ENCODE measurements at places on chromosomes 5 and 9.
A peak's percentile ranks its signal among the peaks of the same experiment; 100 is the strongest.

- DNase-seq = no peak
Observed at GRCh38 chr9:110030632-110031031, 177.3 kb downstream of the C9orf152 start.

GRCh38 chr9:115593587-115594091, 475.7 kb upstream of the TNC start:
- peak; percentile 43 for DNase-seq

- no peak for DNase-seq
Observed at GRCh38 chr9:104905931-104906330, 22.0 kb downstream of the ABCA1 start.

GRCh38 chr5:120866997-120867396, 402.9 kb downstream of the PRR16 start:
- no peak for DNase-seq

DNA sequence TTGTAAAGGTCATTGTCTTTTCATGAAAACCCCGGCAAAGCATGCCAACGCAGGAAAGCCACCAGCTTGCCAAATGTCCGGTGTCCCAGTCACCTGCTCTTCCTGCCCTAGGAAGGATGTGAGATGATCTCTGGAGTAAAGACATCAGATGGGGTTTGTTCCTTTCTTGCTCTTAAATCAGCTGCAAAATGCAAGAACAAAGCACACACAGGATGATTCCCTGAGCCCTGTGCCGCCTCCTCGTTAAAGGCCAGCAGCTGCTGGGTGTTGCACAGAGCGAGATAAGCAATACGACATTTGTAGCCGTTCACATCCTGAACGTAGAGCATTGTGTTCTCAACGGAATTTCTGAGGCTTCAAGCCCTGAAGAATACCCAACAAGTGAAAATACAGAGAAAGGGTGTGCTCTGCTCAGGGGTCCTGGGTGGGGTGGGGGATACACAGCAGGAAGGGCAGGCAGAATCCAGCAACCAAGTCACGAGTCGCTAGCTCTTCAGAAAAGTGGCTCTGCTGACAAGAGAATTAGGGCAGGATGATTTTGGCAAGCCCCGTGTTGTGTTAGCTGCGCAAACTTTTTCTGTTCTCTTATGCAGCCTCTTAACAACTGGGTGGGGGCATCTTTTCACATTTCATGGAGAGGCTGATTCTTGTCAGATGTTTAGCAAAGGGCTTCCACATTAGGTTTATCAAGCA, 229.2 kb upstream of the MAP3K1 start:
- DNase-seq = no peak

DNA sequence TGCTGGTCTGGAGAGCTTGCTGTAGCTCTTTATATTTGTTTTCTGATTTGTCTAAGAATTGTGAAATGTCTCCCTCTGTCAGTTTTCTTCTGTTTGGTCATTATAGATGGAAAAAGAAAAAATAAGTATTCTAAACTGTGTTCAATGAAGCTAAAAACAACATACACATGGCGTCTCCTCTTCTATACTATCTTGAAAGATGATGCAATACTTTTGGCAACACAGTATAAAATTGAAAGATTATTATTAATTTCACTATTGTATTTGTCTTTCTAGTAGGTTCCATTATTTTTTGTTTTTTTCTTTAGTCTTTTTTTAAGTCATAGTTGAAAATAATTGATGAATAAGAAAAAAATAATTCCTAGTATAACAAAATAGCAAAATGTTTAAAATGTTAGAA, 22.5 kb downstream of the CCDC192 start:
- no peak for DNase-seq

- DNase-seq = no peak
Observed at GRCh38 chr9:126463426-126463825, 136.8 kb downstream of the MVB12B start.

DNA sequence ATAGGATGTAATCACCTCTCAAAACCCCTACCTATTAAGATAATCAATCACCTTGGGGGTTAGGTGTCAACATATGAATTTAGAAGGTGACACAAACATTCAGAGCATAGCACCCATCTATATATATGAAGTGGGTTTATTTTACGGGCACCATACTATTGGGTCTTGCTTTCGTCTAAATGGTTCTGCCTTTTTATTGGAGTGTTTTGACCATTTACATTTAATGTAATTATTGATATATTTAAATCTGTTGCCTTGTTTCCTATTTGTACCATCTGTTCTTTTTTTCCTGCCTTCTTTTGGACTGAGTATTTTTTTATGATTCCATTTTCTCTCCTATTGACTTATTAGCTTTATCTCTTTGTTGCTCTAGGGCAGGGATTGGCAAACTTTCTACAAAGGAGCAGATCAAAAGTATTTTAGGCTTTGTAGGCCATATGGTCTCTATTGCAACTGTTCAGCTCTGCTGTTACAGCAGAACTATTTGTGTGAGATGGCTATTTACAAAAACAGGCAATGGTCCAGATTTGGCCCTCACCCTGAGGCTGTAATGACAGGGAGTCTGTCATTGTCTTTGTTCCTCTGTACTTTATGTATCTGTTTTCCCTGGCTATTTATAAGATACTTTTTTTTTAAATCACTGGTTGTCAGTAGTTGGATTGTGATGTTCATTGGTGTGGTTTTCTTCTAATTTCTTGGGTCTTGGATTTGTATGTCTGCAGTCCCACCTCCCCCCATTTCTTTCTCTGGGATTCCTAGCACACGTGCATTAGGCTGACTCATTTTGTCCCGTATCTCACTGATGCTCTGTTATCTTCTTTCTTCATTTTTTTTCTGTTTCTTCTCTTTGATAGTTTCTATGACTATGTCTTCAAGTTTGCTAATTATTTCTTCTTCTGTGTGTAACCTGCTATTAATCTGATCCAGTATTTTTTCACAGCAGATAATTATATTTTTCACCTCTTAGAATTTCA, 127.1 kb downstream of the DAB2IP start:
- no peak for DNase-seq

GRCh38 chr5:93791518-93791972, 50.1 kb upstream of the POU5F2 start:
- no peak for DNase-seq

- DNase-seq = no peak
Observed at GRCh38 chr9:26781906-26782305, 110.7 kb downstream of the CAAP1 start.

DNA sequence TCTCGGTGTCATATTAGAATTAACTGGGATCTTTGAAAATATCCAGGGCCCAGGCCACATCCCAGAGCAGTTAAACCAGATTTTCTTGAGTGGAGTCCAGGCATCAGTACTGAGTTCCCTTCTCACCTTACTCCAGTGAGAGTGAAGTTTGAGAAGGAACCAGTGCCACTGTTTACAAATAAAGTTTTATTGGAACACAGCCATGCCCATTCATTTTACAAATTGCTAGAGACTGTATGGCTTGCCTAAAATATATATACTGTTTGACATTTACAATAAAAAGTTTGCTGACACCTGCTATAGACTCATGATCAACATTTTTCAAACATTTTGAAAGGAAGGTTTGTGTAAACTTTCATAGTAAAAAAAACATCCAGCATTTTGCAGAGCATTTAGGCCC, 63.7 kb upstream of the DMRT3 start:
- DNase-seq = no peak

GRCh38 chr9:123239726-123240125, 28.7 kb downstream of the STRBP start:
- DNase-seq = no peak

DNA sequence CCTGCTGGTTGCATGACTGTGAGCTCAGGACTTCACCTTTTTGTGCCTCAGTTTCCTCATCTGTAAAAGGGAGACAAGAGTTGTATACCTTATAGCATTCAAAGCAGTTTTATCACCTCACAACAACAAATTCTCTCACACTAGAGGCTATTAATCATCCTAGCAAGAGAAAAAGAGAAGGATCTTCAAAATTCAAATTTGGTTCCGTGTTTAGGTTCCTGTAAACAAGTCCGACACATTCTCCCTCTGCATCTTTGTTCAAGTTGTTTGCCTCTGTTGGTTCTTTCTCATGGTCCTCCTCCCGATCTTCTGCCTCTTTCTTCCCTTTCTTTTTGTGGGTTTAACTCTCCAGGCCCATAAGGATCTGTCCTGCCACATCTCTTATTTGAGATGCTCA, 218.0 kb downstream of the PIK3R1 start:
- DNase-seq = no peak

DNA sequence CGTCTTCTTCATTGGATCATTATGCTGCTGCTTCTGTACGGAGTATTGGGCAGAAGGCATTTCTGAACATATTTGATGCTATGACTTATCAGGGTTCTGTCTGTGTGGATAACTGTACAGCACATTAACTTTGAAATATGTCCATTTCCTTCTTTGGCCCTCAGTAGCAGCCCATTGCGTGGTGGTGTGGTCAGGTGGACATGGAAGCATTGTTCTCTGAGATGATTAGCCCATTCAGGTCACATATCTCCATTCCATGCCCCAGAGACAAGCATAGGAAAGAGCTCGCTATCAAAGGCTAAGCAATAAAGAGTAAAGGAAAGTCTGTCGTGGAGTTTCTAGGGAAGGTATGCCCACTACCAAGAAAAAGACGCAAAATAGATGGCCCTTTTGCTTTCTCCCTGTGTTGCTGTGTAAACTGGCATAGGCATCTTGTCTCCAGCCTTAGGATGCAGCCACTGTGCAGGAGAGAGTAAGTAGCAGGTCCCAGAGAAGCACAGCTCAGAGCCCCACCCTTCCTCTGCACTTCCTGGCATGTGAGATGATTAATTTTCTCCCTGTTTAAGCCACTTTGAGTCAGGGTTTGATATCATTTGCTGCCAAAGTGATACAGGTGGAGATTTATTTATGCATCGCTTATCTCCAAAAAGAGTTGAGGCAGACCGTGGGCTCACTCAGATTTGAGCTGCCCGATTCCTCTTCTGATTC, 221.9 kb downstream of the PDZD2 start:
- no peak for DNase-seq

GRCh38 chr9:21709464-21710058, 92.9 kb upstream of the MTAP start:
- DNase-seq = peak; percentile 18

DNA sequence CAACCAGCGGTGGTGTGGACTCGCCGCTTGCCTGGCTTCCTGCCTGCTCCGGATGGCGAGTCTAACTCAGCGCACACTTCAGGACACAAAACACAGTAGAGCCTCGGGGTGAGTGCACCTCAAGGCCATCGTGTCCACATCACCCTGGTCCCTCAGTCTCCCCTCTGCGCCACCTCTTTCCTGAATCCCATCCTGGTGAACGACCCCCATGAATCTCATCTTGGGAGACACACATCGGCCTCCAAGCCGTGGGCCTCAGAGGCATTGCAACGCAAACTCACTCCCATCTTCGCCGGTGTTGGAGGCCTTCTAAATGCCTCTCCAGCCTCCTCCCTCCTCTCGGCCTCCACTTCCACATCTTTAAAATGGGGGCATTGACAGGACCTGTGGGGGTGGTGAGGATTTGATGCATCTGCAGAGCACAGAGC, 124.3 kb downstream of the COL23A1 start:
- DNase-seq = peak; percentile 18

GRCh38 chr9:115439641-115440040, 321.7 kb upstream of the TNC start:
- no peak for DNase-seq

DNA sequence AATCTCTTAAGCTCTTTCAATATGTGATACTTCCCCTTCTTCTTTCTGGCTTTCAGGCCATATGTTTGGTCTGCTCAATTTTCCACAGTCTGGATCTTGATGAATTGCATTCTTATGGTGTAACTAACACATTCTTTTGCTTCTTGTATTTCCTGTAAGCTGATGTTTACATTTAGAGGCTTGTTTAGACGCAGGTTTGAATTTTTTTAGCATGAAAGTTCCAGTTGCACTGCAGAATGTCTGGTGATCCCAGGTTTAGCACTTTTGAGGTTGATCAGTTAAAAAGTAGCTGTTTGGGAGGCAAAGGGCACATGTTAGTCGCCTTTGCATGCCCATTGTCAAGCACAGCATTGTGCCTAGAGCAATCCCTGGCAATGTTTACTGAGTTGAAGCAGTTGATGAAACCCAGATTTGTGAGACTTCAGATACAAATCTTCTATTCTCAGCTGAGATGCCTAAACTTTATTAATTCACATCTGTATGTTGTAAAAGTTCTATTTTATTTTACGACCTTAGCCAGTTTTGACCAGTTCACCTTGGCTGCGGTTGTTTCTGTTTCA, 59.6 kb upstream of the SPATA31C2 start:
- no peak for DNase-seq

DNA sequence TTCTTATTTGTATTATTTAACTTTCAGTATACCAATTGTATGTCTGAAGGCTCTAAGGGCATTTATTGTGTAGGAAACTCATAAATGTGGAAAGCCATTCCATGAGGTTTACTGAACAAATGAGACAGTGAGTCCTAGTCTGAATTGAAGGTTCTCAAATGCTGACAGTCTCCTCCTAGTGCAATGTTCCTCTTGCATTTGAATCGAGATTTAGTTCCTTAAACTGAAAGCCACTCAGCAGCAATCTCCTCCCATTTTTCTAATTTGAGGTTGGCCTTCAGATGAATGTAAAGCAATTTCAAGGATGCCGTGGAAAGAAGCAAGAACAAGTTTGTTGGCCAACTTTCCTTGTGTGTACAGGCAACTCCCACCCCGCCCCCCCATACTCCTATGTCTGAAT, 493.2 kb upstream of the KLF4 start:
- DNase-seq = no peak

DNA sequence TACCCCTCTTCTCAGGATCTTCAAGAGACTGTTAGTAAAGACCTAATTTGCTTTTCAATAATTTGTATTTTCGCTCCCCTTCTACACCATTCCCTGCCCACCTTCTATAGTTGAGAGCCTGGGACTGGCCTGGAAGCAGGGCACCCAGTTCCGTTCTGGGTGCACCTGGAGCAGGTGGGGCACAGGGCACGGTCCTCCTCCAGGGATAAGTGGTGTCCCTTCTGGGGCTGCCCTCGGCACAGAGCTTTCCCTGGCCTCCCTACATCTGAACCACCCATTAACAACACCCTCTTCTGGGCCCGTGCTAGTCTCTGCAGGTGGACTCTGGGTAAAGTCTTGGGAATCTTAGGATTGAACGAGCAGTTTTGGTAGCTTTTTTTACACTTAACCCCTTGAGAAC, 92.8 kb upstream of the PANK3 start:
- no peak for DNase-seq

GRCh38 chr9:113578279-113578865, 114.8 kb downstream of the RGS3 start:
- no peak for DNase-seq

DNA sequence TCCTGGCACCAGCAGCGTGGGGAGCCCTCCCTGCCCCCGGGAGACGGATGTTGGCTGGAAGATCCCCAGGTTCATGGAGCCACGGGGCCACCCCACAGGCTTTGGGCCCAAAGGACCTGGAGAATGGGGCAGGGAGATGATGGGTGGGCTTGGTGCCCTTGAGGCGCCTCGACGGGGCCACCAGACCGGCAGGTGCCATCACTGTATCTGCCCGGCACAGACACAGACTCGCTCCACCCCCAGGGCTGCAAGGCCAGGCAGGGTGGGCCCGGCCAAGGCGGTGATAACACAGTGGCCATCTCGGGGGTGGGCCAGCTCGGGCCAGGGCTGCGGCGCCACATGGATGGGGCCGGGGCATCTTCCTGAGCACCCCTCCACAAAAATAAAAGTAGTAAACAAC, 35.0 kb upstream of the EGFL7 start:
- no peak for DNase-seq

GRCh38 chr9:132406554-132407122, at the start of gene TTF1:
Gene TTF1, minus strand, starts transcription at chr9:132406840. Its CDS starts 4,019 bp downstream, at chr9:132402821.
- peak; percentile 95 for DNase-seq

Measured in H7 (cell line).